SK-N-SH (cell line): ENCODE measurements at places on chromosomes 13 and 19.

DNA sequence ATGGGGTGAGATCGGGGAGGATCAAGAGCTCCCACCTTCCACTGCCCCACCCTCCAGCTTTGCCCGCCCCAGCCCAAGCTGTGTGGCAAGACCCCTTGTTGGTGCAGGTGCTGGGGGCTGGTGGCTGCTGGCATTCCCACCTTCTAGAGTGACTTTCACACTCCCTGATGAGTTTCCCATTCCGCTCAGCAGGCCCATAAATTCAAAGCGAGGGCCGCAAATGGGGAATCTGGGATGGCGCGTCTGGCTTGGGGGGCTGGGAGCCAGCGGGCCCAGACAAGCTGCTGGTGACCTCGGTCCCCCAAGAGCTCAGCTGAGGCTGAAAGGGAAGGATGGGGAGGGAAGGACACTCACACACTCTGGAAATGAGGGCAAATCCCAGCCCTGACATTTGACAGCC lies 110.3 kb downstream of the GADD45B start:
- no peak for DNase-seq

DNA sequence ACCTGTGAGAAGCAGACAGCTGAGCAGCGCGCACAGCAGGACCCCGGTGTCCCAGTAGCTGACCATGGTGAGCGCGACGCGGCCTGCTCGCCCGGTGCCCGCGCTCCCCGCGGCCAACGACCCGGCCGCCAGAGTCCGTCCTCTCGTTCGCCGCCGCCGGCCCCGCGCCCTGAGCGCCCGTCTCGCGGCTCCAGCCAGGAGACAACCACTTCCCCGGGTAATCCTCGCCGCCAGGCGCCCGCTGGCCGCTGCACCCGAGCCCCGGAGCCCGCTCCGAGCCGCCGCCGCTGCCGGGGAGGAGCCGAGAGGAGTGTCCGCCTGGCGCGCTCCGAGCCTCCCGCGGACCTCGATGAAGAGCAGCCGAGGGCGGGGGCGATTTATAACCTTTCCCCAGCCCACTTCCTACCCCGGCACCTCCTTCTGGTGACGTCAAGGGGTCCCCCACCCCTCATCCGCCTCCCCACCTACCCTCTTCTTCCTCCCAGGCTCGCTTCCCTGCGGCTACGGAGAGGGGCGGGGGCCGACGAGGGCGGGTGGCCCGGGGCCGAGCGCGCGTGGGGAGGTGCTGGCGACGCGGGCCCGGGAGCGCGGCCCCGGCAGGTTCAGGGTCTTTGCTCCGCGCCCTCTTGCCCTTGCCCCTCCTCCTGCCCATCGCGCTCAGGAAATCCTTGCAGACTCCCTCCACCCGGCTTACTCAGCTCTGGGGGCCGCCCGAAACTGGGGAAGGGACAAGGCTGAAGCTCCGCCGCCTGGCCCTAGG lies at the start of gene FLT1:
Gene FLT1, minus strand, starts transcription at position 351 of the 760 bp plus-strand sequence. Its CDS starts 285 bp downstream, at position 66.
- peak; percentile 41 for DNase-seq

DNA sequence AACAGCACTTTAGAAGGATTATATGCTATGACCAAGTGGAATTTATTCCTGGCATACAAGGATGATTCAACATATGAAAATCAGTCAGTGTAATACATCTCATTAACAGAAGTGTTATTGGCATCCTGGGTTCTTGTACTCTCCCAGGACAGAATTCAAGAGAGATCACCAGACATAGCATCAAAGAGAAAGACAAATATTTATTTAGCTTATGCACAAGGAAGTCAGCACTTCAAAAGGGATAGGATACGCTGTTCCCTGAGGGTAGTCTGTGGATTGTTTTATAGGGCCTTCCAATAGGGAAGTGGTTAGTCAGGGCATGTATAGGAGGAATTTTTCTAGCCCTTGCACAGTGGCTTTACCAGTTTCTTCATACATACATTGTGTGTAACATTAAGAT lies 1238.0 kb downstream of the PCDH17 start:
- no peak for DNase-seq

DNA sequence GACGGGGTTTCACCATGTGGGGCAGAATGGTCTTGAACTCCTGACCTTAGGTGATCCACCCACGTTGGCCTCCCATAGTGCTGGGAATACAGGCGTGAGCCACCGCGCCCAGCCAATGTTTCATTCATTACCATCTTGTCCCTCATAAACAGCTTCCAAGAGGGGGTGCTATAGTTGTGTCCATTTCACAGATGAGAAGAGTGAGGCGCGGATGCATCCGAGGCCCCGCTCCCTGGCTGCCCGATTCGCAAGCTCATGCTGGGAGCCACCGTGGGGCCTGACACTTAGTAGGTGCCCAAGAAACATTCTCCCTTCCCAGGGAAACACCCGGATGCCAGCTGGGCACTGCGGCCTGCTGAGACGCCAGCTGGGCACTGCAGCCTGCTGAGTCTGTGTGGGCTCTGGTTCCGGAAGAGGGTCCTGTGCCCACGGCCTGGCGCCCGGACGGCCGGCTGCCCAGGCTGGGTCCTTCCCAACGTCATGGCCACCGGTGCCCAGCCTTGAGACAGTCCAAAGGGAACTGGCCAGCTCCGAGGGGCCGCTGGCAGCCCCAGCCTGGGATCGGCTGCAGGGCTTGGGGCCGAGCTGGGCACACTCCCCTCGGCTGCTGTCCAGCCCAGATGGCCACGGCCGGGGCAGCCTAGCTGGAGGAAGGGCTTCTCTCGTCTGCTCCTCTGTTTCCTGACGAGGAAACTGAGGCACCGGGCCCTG lies 54.7 kb downstream of the NFIC start:
- DNase-seq: no peak

- no peak for DNase-seq
These were observed 71.1 kb downstream of the UGGT2 start for GRCh38 chr13:95982144-95982543.

DNA sequence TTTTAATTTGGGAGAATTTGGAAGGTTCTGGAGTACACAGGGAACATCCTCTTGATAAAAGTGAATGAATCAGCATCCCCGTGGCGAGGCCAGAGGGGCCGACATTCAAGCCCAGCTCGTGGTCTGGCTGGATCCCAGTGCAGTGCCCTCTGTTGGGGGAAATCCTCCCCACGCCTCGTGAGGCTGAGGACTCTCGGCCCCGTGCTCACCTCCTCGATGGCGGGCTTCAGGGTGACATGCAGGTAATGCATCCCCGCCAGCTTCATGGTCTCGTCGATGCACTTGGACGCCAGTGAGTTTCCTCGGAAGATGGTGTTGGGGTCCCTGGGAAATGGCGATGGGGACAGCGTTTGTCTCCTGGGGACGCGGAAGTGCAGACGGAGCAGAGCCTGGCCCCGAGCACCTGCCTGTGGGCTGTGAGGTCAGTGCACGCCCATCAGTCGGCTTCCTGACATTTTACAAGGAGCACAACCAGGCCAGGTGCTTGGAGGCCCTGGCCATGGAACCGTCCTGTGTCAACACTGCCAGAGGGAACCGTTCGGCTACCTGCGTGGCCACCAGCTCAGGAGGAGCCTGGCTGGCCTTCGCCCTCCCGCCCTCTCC lies 43.3 kb upstream of the C13orf46 start:
- peak; percentile 59 for DNase-seq

DNA sequence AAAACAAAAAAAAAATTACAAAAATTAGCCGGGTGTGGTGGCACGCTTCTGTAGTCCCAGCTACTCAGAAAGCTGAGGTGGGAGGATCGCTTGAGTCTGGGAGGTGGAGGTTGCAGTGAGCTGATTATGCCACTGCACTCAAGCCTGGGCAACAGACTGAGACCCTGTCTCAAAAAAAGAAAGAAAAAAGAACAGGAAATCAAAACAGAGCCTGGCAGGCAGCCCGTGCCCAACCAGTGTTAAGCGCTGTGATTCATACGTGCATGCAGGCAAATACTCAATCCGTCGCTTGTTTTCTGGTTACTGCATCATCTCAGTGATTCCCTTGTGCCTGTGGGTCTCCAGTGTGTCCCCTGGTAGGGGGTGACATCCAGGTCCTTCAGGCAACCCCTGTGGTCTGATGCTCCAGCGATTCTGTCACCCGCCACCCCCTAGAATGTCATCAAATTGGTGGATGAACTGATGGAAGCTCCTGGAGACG lies 18.1 kb downstream of the DDX39A start:
- no peak for DNase-seq

DNA sequence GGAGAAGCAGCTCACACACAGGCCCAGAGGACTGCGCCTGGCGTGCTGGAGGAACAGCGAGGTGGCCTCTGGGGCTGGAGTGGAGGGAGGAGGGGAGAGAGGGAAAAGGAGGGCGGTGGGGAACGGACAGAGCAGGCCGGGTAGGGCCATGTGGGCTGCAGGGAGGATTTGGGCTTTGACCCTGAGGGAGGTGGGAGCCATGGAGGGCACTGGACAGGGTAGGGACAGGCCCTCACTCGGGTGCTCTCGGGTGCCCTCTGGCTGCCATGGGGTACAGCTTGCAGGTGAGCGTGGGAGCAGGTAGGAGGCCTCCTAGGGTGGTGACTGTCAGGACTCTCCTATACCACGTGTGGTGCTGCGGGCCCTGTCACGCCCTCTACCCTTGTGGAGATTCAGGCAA lies 22.8 kb downstream of the PLIN4 start:
- DNase-seq: no peak

GRCh38 chr13:36907821-36908220 lies 12.2 kb downstream of the SMAD9 start:
- DNase-seq: no peak

DNA sequence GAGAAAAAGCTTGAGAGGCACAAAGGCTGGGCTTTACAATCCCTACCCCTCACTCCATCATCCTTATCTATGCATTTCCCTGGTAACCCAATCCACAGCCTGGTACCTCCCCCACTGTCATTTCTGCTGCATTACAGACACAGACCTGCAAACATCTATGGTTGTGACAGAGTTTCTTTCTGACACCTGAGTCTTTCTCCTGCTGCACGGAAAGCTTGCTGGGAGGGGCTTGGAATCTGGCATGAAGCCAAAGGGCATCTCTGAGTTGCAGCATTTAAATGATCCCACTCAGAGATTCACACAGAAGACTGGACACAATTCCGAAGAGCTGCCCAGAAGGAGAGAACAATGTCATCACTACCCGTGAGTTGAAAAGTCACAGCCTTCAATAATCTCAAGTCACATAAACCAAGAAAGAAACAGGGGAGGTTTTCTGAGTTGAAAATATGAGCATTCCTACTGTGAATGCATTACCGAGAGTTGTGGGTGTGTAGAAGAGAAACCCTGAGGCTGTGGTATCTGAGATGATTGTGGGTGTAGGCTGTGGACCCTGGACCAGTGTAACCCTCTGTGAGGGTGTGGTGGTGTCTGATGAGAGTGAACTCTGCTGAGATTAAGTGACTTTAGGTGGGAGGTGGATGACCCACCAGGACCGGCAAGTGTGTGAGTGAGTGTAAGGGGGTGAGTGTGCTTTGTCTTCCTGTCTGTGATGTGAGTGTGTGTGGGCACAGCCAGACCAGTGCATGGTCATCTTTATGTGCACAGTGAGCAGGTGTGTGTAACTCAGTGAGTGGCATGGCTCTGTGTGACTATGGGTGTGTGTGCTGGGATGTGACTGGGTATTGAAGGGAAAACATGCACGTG lies at the start of gene LGALS14:
Gene LGALS14, plus strand, starts transcription at position 301 of the 864 bp plus-strand sequence. Its CDS starts 48 bp downstream, at position 349.
- no peak for DNase-seq

- peak; percentile 80 for DNase-seq
These were observed 625 bp upstream of the ZNF20 start for GRCh38 chr19:12140545-12141404.

- peak; percentile 40 for DNase-seq
These were observed 419.3 kb upstream of the KLHL1 start for GRCh38 chr13:70527599-70527998.

DNA sequence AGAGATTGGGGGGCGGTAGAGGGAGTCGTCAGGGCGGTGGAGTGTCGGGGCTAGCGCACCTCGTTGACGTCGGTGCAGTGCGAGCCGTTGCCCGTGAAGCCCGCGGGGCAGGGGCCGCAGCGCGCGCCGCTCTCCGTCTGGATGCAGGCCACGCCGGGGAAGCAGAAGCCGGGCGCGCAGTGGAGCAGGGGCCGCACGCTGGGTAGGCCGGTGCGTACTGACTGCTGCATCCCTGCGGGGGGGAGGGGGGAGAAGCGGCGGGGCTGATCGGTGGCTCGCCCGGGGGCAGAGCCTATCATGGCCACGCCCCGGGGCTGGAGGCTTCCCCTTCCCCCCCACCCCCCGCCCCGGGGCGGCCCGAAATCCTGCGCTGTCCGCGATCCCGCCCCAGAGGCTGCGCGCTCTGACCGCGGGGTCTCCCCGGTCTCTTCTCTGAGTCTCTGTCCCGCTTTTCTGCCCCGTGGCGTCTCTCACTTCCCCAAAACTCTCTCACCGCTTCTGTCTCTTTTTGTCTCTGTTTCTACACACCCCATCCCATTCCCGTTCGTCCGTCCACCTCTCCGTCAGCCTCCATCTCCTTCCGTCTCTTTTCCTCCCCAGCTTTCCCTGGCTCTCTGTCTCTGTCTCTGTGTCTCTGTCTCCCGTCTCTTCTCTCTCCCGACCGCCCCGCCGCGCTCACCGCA lies 1.1 kb downstream of the COMP start:
- peak; percentile 69 for DNase-seq

DNA sequence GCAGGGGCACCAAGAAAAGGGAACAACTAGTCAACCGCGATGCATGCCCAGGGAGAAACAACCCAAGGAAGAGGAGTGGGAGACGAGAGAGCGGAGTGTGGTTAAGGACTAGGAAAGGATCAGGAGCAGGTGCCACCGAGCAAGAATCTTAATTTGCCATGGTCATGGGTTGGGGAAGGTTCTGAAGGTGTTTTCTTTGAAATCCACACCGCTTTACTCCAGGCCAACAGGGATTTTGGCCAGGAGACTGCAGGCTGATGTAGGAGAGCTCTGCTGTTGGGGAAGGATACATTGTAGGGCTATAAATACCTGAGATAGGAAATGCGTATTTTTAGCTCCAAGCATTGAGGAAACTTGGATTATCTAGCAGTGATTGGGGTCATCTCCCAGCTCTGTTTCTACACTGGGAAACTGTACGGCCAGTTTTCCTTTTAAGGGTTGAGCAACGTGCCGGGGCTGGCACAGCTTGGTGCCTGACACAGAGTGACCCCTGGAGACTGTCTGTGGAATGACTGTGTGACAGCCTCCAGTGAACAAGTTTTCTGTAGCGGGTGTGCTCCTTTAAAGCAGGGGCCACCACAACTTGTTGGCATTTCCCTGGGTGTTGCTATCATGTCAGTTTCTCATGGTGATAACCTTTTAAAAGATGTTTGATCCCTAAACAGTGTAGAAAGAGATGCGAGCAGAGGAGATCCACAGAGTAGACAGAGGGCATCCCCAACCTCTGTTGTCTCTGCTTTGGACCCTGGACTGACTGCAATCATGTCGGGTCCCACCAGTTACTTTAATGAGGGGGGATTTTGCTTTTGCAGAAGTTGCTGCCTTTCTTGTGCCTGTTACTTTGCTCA lies 34.3 kb downstream of the ZNF536 start:
- DNase-seq: peak; percentile 56

DNA sequence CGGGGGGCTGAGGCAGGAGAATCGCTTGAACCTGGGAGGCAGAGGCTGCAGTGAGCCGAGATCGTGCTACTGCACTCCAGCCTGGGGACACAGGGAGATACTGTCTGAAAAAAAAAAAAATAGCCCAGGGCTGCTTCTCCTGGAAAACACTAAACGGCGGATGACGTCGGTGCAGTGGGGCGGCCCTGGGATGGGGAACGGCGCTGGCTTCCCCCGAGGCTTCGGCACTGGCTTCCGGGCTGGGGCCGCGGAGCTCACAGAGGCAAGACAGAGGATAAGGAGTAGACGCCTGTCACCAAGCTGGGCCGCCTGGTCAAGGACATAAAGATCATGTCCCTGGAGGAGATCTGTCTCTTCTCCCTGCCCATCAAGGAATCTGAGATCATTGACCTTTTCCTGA lies 5.0 kb downstream of the PRSS57 start:
- DNase-seq: no peak
